ENCODE measurements at places on chromosomes 3 and 15.

DNA sequence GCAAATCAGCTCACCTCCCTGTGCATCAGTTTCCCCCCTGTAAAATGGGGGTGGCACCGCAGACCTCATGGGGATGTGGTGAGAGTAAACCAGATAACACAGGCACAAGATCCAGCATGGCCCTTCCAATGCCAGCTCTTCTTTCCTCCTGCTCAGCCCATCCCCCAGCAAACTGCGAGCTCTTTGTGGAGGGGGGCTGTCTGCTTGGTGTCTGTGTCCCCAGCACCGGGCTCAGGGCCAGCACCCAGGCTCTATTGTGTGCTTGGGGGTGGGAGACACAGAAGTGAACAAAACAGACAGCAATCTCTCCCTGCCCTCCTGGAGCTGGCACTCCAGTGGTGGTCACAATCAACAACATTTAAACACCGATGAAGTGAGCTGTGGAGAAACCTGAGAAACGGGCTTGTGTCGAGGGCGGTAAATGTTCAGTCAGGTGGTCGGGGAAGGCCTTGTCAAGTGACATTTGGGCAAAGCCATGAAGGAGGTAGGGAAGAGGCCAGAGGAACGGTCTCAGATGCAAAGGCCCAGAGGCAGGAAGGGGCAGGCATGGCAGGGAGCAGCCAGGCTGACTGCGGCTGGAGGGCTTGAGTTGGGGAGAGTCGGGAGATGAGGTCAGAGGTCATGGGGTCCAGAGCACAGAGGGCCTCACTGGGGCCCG lies 28.4 kb downstream of the GRIP2 start:
- DNase-seq, result no peak

GRCh38 chr3:13043656-13044055 lies 29.6 kb downstream of the IQSEC1 start:
- DNase-seq, result no peak

- no peak for DNase-seq
These were observed 29.6 kb downstream of the STAC start for GRCh38 chr3:36409862-36410261.

- no peak for DNase-seq
These were observed 267.3 kb downstream of the TLE3 start for GRCh38 chr15:69830430-69830829.

DNA sequence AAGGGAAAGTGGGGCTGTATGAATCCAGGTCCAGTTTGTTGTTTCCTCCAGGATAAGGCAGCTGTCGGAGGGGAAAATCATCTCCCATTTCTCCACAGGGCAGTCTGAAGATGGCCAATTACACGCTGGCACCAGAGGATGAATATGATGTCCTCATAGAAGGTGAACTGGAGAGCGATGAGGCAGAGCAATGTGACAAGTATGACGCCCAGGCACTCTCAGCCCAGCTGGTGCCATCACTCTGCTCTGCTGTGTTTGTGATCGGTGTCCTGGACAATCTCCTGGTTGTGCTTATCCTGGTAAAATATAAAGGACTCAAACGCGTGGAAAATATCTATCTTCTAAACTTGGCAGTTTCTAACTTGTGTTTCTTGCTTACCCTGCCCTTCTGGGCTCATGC lies 911 bp downstream of the CCRL2 start:
- no peak for DNase-seq

DNA sequence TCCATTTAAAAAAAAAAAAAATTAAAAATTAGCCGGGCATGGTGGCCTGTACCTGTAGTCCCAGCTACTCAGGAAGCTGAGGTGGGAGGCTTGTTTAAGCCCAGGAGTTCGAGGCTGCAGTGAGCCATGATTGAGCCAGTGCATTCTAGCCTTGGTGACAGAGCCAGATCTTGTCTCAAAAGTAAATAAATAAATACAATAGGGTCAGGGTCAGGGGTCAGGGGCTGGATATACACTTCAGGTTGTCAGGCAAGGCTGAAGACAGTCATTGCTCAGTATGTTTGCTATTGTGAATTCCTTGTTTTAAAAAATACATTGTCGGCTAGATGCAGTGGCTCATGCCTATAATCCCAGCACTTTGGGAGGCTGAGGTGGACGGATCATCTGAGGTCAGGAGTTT lies 8.1 kb upstream of the TKT start:
- no peak for DNase-seq

- DNase-seq, result no peak
These were observed 334.0 kb upstream of the NR2F2 start for GRCh38 chr15:95996494-95996893.

GRCh38 chr15:101004500-101004899 lies 85.3 kb downstream of the LRRK1 start:
- DNase-seq, result no peak

DNA sequence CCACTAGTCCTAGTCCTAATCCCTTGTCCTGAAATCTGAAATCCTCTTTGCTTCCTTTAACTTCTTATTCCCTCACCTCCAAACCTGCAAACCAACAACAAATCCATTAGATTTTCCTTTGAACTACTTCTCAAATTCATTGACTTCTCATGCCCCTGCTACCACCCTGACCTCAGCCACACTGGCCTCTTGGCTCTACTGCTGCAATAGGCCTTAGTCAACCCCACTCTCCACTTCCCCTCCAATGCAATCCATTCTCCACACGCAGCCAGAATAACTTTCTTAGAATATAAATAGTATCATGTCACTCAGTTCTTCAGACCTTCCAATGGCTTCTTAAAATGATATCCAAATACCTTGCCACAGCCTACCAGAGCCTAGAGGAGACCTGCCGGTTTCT lies 131.1 kb upstream of the GADL1 start:
- DNase-seq, result no peak

DNA sequence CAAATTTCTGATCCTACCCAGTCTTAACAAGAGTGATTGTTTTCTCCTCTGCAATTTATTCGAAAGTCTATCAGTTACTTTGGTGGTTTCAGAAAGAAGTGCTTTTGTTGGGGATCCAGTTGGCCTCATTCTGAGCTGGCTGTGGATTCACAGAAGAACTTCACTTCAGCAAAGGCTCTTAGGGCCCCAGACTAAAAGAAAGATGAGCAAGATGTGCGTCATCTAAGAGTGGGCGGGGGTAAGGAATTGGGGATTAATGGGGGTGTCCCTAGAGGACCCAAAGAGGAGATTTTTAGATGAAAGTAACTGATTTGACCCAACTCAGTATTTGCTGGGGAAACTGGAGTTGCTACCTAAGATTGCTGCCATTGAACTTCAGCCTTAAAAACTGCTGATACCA lies 63.9 kb upstream of the TSEN2 start:
- DNase-seq, result no peak
